Neural crest cell (in vitro differentiated cells): ENCODE measurements at places on chromosomes 1 and 21. TPM values are rescaled to one million over a fixed set of nuclear protein-coding genes. Genes with fewer than 3 reads are reported as not detected.

- H3K4me1 ChIP-seq: peaks cover 23% of the 10 kb centered on the region
- DNase-seq: no peak
- no peaks in the 10 kb centered on the region for H3K36me3 ChIP-seq
- H3K27me3 ChIP-seq: no peaks in the 10 kb centered on the region
- H3K27ac ChIP-seq: no peak overlapping the region
Observed at GRCh38 chr1:203636291-203636690, 9.7 kb downstream of the ATP2B4 start.

DNA sequence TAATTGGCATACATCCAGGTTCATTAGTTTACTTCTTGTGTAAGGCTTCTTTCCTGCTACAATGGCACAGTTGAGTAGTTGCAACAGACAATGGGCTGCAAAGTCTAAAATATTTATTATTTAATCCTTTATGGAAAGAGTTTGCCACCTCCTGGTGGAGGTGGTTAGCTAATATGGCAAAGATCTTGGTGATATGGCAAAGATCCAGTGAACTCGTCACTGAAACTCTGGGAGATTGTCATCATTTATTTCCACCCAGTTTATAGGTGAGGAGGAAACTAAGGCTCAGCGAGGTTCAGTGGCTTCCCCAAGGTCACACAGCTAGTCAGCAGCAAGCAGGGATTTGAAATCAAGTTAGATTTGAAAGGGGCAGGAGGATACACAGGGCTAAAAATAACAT, 16.1 kb upstream of the IFFO2 start:
- no peak overlapping the region for H3K4me3 ChIP-seq
- H3K27me3 ChIP-seq: no peaks in the 10 kb centered on the region
- no peak overlapping the region for H3K27ac ChIP-seq
- no peaks in the 10 kb centered on the region for H3K36me3 ChIP-seq
- no peak for DNase-seq

DNA sequence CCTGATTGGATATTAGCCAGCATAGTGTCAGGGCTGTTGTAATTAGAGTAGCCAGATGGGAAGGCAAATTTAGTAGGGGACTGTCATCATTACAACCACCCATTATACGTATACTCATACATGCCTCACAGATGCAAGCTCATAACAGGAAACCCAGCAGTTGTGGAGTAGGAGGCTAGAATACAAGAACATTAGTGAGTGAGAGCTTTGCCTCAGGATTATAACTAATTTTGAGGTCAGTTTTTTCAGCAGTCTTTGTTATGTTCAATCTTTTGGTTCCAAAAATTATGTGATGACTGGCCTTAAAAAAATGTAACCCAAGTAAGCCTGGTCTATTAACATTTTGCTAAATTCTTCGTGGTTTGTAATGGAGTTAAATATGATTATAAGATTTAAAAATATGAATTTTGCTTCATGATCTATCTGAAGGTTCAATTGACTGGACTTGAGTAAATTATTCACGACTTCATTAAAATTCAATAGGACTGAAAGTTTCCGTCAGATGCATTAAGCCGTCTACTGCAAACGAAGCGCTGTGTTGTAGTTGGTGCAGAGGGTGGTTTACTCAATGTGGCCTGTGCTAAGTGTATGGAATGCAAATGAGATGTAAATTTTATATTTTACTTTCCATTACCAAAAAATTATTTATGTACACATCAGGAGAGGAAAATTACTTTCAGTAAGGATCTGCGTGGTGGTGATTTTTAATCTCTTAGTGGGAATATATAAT, 48.8 kb downstream of the KCNK1 start:
- H3K27ac ChIP-seq: no peak overlapping the region
- no peaks in the 10 kb centered on the region for H3K4me1 ChIP-seq
- no peak for DNase-seq
- no peaks in the 10 kb centered on the region for H3K27me3 ChIP-seq
- H3K36me3 ChIP-seq: no peaks in the 10 kb centered on the region
- H3K4me3 ChIP-seq: no peak overlapping the region

DNA sequence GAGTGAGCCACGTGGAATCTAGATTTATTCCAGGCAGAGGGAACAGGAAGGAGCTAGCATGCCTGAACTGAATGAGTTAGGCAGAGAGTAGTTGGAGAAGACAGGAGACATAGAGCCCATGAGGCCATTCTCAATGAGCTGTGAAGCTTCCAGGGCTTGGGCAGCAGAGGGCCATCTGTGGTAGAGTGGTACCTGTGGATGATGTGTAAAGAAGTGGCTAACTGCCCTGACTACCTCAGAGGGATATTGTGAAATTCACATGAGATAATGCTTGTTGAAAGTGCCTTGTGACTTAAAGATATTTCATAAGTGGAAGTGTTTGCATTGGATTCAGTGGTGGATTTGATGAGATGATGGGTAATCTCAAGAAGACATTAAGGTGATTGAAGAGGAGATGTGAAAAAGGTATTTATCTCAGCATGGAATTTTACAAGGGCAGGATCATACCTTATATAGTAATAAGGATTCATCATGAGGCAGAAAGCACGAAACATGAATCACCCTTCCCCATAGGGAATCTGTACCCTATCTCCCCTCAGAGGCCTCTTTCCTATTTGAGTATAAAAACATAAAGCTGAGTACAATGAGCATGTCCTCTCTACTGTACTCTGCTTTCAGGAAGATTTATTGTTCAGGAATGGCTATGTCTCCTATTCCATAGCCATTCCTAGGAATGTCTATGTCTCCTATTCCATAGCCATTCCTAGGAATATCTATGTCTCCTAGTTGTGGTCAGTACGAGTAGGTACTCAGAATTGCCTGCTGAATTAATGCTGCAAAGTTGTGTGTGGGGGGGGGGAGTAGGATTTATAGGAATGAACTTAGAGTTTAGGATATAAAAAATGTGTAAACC, 146.8 kb downstream of the PAPPA2 start:
- H3K36me3 ChIP-seq: no peaks in the 10 kb centered on the region
- DNase-seq: no peak
- peaks cover 4% of the 10 kb centered on the region for H3K27me3 ChIP-seq

DNA sequence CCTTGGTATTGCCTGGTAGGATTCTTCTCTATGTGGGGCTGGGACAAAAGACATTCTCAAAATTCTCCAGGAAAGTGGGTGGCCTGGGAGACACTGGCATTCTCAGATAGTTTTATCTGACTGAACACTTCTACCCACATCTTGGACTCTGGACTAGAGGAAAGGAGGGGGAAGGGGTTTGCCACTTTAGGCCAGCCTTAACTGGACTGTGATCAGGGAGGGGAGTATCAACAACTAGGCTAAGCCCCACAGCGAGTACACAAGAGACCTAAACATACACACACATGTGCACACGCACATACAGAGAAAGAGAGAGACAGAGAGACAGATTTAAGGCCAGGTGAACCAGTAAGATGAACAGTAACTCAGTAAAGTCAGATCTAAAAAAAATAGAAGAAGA, 1.2 kb upstream of the SEMA6C start:
- peaks cover 38% of the 10 kb centered on the region for H3K4me1 ChIP-seq
- no peaks in the 10 kb centered on the region for H3K36me3 ChIP-seq
- H3K4me3 ChIP-seq: peak overlapping the region; percentile 88
- no peak overlapping the region for H3K27ac ChIP-seq
- DNase-seq: no peak
- peaks cover 3% of the 10 kb centered on the region for H3K27me3 ChIP-seq

GRCh38 chr1:151817353-151817730, 12.1 kb upstream of the LINGO4 start:
- no peak overlapping the region for H3K27ac ChIP-seq
- no peaks in the 10 kb centered on the region for H3K4me1 ChIP-seq
- DNase-seq: no peak

GRCh38 chr1:53868565-53868964, 21.0 kb downstream of the YIPF1 start:
- no peak overlapping the region for H3K4me3 ChIP-seq
- H3K4me1 ChIP-seq: peaks cover 3% of the 10 kb centered on the region
- no peak for DNase-seq
- H3K27ac ChIP-seq: no peak overlapping the region
- peaks cover 5% of the 10 kb centered on the region for H3K36me3 ChIP-seq

Gene PRDM15
- total RNA-seq: 11.6 and 12.0 TPM in 2 replicates

Gene RGS13
- total RNA-seq: not detected in 2 replicates

Gene REN
- not detected in 2 replicates for total RNA-seq

Gene SELENBP1
- 35.9 and 36.2 TPM in 2 replicates for total RNA-seq

Gene RXFP4
- not detected in 2 replicates for total RNA-seq
